NCI-H2081 treated with DMSO at 0.1 percent for 48 hours (cell line): ENCODE measurements at places on chromosomes 1 and 21.

DNA sequence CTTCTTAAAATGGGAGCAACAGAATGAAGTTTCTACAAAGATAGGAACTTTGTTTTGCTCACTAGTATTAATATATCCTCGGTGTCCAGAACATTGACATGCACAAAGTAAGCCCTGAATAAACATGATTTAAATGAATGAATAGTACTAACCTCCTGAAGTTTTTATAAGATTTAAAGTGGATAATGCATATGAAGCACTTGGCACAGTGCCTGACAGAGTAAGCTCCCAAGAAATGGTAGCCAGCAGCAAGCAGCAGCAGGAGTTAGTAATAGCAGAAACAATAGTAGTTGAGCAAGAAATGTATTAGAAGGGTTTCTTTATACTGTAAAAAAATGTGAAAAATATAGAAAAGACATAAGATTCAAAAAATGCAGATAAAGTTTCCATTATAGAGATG is 258.1 kb upstream of the C1orf87 start:
- no peak for DNase-seq

DNA sequence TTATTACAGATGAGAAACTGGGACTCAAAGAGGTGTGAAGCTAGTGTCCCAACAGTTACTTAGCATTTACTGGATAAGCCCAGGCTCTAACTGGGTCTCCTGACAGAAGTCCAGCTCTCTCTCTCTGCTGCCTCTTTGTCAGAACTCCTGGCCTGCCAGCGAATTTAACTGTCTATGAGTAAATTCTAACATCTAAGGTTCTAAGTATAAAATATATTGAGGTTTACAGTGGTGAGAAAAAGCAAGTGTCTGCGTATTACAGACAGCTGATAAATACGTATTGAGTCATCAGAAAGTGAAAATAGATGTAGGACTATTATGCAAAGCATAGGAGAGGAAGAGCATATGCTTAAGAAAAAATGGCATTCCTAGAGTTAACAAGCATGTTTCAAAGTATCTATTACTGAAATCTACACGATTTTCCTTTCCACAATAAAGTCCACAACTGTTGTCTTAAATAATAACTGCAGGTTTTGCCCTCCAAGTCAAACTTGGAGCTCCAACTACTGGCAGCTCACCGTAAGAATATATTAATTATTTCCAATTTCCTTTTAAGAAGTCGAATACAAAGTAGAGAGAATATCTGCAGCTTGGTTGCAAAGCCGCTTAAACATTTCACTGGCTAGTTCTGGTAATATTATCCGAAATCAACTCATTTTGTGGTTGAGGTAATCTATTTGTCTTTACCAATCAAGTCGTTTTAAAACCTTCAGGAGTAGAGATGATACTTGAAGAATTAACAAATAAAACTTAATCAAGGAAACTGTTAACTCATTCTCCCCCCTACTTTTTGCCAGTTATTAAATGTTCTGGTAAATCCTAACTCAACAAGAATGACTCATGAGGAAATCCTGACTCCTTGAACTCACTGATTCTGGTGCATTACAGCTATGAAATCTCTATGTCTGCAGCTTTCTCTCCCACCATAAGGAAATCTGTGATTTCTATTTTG is 1.4 kb upstream of the RGS2 start:
- no peak for DNase-seq

DNA sequence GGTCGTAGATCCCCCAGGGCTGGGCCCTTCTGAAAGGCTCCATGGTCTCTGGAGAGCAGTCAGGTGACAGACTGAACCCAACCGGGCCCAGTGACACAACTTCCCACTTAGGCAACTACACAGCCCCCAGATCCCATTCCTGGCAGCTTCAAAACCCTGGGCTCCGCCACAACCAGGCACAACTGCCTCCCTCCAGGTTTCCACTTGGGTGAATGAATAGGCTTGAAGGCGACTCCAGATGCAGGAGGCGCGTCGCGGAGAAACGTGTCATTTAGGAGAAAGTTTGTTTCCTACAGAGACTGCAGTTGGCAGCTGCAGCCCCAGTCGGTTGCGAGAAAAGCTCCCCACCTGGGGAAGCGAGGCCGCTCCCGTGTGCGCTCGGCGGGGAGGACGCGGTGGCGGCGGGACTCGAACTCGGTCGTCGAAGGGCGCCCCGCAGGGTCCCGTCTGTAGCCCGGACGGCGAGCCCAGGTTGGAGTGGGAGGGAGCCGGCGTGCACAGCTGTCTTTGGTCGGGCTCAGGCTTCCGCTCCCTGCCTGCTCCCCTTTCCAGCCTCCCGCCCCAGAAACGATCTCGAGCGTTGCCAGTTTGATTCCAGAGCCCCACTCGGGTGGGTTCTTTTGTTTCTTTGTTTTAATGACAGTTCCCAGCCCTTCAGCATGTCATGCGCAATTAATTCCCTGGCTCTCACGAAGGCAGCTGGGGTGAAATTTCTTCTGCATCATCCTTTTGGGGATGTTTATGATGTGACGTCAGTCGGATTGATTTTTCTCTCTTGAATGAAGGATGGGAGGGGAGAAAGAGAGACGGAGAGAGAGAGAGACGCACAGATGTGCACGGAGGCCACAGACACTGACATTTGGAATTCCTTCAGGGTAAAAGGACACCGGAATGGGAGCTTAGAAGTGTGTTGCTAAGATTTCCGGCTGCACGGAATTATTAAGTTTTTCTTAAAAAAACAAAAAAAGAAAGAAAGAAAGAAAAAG is 862 bp upstream of the SGIP1 start:
- no peak for DNase-seq

- no peak for DNase-seq
Observed at GRCh38 chr1:214236477-214236876, 44.5 kb upstream of the SMYD2 start.

GRCh38 chr21:33761441-33762036 is 119.2 kb downstream of the ITSN1 start:
- no peak for DNase-seq

DNA sequence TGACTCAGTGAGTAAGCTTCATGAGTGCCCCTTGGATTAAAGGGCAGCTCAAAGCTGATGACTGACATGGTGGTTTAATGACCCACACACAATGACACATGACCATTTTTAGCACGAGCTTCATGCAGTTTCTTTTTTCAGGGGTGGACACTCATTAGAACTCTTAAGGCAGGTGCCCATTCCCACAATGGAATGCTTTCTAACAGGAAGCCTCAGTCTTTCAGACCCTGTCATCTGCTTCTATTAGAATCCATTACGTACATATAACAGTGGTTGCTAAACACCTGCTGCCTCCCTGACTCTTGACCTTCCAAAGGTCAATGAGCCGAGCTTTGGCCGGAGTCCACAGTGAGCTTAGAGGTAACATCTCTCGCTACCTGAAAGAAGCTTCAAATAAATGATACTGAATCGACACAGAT is 27.4 kb downstream of the AKNAD1 start:
- DNase-seq, result no peak

- DNase-seq, result no peak
Observed at GRCh38 chr1:103937763-103938357, 188.2 kb downstream of the AMY1C start.

DNA sequence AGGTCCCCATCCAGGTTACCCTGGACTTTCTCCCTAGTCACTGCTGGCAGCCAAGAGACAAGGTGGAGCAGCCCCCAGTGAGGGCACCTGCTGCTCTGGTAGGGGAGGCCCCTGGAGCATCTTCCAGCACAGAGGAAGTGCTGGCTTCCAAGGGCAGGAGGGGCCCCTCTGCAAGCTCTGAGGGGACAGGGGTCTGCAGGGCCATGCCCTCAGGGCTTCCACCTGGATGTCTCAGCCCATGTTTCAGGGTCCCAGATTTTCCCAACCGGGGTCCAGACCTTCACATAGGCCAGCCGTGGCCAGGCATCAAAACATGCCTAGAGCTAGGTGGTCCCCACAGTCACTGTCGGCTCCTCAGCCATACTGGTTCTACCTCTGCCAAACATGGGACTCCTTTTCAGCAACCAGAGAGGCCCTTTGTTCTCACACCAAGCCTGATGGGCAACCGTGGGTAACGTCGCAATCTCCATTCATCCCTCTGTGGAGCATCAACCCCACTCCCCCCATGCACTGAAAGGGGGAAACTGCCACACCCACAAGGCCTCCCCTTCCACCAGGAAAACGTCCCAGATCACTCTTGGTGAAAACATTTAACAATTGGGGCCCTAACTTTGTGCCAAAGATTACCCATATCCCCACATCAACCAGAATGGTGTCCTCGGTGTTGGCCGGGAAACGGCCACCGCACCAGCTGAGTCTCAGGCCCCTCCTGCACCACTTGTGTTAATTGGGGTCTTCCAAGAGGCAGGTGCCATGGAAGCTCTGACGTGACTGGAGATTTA is 1.9 kb upstream of the COL6A2 start:
- DNase-seq, result no peak

- no peak for DNase-seq
Observed at GRCh38 chr21:41972511-41973205, 18.8 kb upstream of the C2CD2 start.

GRCh38 chr1:238052496-238053266 is 162.0 kb upstream of the ZP4 start:
- DNase-seq, result no peak

- no peak for DNase-seq
Observed at GRCh38 chr1:228311091-228311490, 95.5 kb downstream of the TRIM11 start.
